Tongue (tissue), 3 donors: ENCODE measurements at places on chromosomes 3 and 15. TPM values are rescaled to one million over a fixed set of nuclear protein-coding genes. Genes with fewer than 3 reads are reported as not detected.

The SEMA3F gene
- total RNA-seq = 43.3 TPM

DNA sequence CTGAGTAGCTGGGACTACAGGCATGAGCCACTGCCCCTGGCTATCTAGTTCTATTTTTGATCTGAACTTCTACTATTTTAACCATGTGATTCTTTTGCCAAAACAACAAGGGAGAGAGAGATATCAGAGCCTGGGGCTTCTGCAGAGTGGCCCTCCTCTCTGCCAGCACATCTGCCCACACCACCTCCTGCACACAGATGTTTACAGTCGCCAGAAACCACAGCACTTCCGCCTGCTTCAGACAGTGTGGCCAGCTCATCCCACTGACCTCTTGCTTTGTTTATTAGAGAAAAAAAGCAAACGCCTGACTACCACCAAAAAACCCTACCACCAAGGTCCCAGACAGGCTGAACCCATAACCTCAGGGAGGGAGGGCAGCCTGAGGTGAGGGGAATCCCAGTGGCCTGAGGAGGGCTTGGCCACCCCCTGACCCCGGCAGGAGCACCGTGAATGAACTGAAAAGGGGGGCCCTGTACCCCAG, 85.9 kb upstream of the ABHD2 start:
- DNase-seq = no peak

GRCh38 chr15:45827275-45827674, 192.4 kb downstream of the SQOR start:
- DNase-seq = no peak

GRCh38 chr3:149332771-149333170, 665 bp downstream of the TM4SF18 start:
- no peak for DNase-seq
